Activated CD4-positive, alpha-beta T cell treated with anti-CD3 and anti-CD28 coated beads for 24 hours (primary cell): ENCODE measurements at places on chromosomes 12 and 14.

DNA sequence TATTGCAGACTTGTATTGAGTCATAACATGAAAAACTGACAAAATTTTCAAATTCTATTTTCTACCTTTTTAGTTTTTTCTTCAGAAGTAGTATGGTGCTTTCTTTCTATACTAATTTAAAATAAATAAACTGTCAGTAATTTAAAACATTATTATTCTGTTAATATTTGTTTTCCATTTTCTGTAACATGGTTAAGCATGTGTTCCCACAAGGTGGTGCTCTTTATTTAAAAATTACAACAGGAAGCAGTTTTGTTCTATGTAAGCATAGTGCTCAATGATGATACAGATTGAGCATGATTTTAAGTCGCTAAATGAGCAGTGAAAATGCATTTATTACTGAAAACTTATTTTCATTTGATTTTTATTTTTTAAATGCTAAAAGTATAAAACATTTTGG is 114.6 kb downstream of the PPFIA2 start:
- no peak for DNase-seq

DNA sequence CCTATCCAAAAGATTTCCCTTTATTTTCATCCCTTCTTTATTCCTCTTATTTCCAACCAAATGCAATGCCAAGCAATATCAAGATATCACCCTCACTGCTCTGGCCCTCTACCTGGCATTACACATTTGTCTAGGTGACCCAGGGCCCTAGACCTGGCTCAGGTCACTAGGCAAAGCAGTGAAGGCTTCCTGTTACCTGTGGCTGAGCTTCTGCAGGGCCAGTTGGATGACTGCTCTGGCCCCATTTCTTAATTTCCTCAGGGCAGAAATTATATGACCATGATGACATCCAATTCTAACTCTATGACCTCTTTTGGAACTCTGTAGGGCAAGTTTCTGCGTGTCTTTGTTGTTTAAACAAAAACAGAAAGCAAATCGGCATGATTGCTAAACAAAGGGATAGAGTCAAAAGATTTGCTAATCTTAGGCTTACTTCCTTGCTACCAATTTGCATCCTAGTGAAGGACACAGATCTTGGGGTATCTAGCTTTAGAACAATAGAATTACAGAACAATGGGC is 7.4 kb upstream of the CCDC198 start:
- no peak for DNase-seq

GRCh38 chr14:53743371-53743770 is 213.3 kb downstream of the BMP4 start:
- DNase-seq, result no peak

DNA sequence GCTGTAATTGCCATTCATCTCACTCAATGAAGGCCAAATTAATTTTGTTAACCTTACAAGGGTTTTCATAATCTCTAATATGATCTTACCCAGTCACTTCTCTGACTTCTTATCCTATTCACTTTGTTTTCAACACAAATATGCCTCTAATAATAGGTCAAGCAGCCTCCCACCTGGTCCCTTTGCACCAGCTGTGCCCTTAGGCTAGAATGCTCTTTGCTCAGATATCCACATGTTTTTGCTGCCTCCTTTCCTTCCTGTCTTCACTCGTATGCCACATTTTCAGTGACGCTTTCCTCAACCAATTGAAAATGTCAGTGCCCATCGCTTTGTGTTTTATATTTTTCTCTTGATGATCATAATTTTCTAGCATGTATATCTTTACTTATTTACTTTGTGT is 106.4 kb upstream of the SYT10 start:
- no peak for DNase-seq
